Umbilical cord (tissue), 2 donors: ENCODE measurements at places on chromosomes 13 and 19.

GRCh38 chr19:3570606-3571011 lies 2.1 kb upstream of the HMG20B start:
- no peak for DNase-seq

DNA sequence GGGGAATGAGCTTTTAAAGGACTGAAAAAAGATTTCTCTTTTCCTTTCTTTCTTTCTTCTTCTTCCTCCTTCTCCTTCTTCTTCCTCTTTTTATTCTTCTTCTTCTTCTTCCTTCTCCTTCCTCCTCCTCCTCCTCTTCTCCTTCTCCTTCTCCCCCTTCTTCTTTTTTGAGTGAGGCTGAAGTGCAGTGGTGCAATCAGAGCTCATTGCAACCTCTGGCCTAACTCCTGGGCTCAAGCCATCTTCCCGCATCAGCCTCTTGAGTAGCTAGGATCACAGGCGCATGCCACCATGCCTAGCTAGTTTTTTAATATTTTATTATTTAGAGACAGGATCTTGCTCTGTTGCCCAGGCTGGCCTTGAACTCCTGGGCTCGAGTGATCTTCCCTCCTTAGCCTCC lies 120.9 kb upstream of the KL start:
- no peak for DNase-seq

GRCh38 chr13:21289475-21289874 lies 113.0 kb downstream of the MRPL57 start:
- DNase-seq = no peak

- DNase-seq = no peak
Observed at GRCh38 chr19:48497728-48498594, 13.7 kb downstream of the LMTK3 start.

DNA sequence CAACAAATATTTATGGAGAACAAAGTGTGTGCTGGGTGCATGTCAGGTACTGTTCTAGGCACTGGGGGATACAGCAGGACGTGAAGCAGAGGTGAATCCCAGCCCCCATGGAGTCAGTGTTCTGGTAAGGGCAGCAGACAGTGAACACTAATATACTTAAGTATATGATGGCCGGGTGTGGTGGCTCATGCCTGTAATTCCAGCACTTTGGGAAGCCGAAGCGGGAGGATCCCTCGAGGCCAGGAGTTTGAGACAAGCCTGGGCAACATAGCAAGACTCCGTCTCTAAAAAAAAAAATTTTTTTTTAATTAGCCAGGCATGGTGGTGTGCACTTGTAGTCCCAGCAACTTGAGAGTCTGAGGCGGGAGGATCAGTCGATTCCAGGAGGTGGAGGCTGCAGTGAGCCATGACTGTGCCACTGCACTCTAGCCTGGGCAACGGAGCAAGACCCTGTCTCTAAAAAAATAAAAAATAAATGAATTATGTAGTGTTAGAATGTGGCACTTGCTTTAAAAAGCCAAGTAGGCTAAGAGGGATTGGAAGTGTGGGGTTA lies 22.6 kb downstream of the CHST8 start:
- no peak for DNase-seq

- DNase-seq = no peak
Observed at GRCh38 chr13:99353246-99353600, 46.0 kb upstream of the GPR183 start.
